Epithelial cell of esophagus (primary cell): ENCODE measurements at places on chromosomes 7 and 10.
A peak's percentile ranks its signal among the peaks of the same experiment; 100 is the strongest.

GRCh38 chr7:158183431-158183830 lies 404.2 kb downstream of the PTPRN2 start:
- DNase-seq = no peak

- DNase-seq = no peak
Observed at GRCh38 chr10:103041391-103041790, 123.3 kb downstream of the CNNM2 start.

DNA sequence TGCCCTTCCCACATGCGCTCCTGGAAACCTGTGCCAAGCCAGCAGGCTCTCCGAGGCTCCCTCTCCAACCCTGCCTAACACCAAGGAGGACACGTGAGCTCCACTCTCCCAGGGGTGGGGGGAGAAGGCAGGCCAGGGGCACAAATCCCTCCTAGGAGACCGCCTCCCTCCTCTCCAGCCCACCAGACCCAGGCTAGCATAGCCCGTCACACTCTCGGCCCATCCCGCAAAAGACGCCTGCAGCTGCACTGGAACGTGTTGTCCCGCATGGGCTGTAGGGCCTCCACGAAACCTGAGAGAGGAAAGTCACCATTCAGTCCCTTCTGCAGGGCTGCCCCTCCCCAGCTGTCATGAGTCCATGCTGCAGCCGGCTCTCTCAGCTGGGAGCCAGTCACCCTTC lies 126.3 kb downstream of the MAD1L1 start:
- no peak for DNase-seq

GRCh38 chr10:12723220-12723619 lies 278.3 kb downstream of the CCDC3 start:
- DNase-seq = no peak

- DNase-seq = no peak
Observed at GRCh38 chr10:79446758-79447084, 1.3 kb upstream of the ZCCHC24 start.

DNA sequence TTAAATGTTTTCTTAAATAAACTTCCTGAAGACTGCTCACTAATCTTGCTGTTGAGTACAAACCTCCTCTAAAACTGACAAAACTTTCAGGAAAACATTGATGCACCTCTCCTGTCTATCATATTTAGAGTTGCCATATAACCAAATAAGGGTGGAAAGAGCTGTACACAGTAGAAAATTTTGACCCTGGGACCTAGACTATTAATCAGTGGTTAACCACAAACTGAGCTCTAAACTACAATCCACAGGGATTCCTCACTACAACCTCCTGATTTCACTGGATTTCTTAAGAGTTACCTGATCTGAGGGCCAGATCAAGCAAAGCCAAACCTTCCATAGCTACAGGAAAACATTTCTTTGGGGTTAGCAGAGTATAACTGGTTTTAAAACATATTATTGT lies 39.9 kb upstream of the WNT16 start:
- peak; percentile 44 for DNase-seq

DNA sequence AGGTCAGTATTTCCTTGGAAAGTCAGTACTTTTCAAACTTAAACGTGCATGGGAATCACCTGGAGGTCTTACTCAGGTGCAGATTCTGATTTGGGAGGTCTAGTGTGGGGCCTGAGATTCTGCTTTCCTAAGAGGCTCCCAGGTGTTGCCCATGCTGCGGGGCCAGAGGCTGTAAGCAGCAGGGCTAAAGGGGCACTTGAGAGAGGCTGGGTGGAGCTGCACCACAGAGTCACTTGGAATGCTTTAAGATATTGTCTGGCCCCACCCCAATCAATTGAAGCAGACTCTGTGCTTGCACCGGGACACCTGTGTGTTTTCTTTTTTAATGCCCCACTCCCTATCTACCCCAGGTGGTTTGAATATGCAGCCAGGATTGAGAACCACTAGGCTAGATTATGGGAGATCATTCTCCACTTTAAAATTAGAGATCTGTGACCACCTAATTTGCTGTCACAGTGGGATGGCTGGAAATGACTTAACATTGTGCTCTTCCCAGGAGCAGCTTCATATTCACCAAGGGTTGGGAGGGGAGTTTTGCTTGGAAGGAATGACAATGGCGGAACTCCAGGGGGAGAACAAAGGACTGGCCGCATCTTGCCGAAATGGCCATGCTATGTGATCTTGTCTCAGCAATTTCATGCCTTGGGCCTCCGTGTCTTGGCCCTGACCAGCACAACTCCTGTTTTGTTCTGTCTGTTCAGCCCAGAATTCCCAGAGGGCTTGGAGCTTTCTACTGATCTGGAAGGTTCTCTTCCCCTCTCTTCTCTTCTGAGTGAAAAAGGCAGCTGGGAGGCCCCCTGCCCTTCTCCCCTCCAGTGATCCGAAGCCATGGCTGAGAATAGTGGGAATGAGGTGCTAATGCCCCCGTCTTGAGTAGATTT lies 80.2 kb downstream of the FAM241B start:
- no peak for DNase-seq

GRCh38 chr10:108970016-108970415 lies 953.3 kb downstream of the XPNPEP1 start:
- peak; percentile 31 for DNase-seq

DNA sequence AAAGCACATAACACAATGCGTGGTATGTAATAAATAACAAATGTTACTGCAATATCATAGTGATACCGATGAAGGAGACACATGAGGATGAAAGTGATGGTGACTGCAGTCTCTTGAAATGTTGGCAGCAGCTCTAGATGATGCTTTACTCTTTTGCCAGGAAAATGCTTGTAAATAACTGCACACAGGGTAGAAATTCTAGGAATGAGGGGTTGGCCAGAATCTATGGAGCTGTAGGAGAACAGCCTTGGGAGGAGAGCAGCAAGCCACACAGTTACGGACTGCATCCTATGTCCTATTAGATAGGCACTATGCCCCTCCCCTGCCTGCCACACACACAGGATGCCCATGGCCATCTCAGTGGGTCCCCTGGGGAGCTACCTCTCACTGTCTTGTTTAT lies 97.6 kb upstream of the GSDME start:
- no peak for DNase-seq

GRCh38 chr7:115004121-115004520 lies 82.2 kb downstream of the MDFIC start:
- DNase-seq = peak; percentile 95

DNA sequence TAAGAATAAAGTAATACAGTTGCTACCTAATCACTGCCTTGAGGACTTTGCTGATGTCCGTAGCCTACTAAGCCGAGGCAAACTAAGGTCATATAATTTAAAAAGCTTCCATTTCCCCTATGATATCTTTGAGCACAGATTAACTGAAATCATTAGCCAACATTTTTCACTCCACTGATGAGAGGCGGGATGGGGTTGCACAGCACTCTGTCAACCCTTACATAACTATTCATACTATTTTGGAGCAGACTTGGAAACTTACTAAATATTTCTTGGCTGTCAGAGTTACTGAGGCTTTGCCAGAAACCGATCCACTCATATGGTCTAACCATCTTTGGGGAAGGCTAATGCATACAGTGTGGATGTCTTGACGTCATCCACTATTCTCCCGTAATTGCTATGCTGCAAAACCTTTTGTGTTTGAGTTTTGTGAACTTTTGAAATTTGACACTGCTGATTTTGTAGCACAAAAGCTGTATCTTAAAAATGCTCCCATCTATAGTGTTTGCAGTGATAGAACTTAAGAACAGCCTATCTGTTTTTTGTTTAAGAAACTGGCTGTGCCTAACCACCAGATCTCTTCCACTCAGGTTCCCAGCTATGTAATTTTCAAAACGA lies 248.7 kb downstream of the TSPAN12 start:
- no peak for DNase-seq

DNA sequence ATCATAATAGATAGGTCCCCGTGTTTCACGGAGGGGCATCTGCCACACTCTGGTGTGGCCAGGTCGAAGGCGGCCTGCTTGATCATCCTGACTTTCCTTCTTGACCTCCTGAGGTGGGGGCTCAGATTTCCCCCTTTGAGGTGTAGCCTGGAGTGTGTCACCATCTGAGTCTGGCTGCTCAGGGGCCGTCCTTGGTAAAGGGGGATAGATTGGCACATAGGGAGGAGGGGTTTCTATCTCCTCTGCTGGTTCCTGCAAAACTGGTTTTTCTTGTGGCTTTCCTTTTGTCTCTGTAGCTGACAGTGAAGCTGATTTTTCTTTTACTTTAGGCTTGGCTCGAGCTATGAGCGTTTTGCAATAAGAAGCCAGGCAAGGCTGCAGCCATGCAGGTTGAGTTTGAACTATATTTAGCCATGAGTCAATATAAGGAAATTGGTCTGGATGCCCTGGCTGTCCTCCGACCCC lies 7.1 kb upstream of the ZNF117 start:
- peak; percentile 92 for DNase-seq

GRCh38 chr10:102344067-102344466 lies 51.4 kb upstream of the NFKB2 start:
- peak; percentile 89 for DNase-seq

- no peak for DNase-seq
Observed at GRCh38 chr7:107628461-107629064, 32.1 kb upstream of the SLC26A4 start.
